ENCODE measurements at places on chromosomes 1 and 21. TPM values are rescaled to one million over a fixed set of nuclear protein-coding genes. Genes with fewer than 3 reads are reported as not detected.

SMIM1 gene
- 2.0 TPM for total RNA-seq

U2AF1 gene
- 16.5 TPM for total RNA-seq

RNF186 gene
- total RNA-seq: not detected

SLC1A7 gene
- 1.00 TPM for total RNA-seq

CFAP45 gene
- total RNA-seq: 0.85 TPM

FAM72D gene
- 0.37 TPM for total RNA-seq

CNR2 gene
- total RNA-seq: not detected

CCDC18 gene
- total RNA-seq: 10.6 TPM

CD34 gene
- total RNA-seq: 0.14 TPM

All from smooth muscle cell of bladder (primary cell).